ENCODE measurements at places on chromosomes 2 and 18.
A peak's percentile ranks its signal among the peaks of the same experiment; 100 is the strongest.

DNA sequence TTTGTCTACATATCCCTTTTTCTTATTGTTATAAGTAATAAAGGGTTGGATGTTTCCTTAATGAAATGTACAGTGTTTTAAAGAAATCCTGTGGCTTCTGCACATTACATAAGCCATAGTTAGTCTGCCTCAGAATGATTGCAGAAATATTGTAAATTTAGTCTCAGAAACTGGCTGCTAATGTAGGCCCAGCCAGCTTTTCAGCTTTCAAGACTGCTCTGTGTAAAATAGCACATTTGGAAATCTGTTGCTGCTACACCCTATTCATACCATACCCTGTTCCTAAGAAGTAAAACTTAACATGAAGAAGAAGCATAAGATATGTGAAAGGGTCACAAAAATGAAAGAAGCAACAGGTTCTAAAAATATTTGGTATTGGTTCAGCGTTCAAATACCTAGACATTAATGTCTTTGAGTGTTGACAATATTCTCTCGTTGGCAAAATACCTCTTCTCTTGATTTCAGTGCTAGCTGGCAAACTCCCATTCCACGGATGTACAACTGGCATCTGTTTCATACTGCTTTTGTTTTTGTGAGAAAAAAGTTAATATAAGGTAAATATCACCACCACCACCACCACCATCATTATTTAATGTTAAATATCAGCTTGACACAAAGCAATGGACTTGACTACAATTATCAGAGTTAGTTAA is 19.2 kb upstream of the NCKAP1 start:
- H3K27ac ChIP-seq, result no peak overlapping the region
- no peaks in the 10 kb centered on the region for H3K27me3 ChIP-seq
- no peak overlapping the region for H3K4me3 ChIP-seq
- no peaks in the 10 kb centered on the region for H3K4me1 ChIP-seq
- no peaks in the 10 kb centered on the region for H3K36me3 ChIP-seq

DNA sequence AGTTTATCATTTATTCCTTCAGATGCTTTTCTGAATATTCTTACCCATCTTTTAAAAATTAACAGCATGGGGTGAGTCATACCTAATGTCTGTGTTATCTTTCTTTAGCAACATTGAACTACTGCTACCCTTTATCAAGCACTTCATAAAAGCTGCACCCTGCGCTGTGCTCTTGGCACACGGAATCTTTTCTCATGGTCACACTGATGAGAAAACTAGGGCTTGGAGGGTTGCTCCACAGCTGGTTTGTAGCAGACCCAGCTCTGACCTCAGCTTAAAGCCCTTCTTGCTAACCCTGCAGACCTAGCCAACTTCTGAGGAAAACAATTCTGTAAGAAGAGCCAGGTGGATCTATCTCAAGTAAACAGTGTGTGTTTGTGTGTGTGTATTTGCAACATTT is 106.3 kb downstream of the RNF144A start:
- DNase-seq, result no peak
- H3K4me3 ChIP-seq, result no peak overlapping the region
- no peaks in the 10 kb centered on the region for H3K36me3 ChIP-seq
- H3K4me1 ChIP-seq, result peaks cover 44% of the 10 kb centered on the region
- H3K27me3 ChIP-seq, result no peaks in the 10 kb centered on the region

DNA sequence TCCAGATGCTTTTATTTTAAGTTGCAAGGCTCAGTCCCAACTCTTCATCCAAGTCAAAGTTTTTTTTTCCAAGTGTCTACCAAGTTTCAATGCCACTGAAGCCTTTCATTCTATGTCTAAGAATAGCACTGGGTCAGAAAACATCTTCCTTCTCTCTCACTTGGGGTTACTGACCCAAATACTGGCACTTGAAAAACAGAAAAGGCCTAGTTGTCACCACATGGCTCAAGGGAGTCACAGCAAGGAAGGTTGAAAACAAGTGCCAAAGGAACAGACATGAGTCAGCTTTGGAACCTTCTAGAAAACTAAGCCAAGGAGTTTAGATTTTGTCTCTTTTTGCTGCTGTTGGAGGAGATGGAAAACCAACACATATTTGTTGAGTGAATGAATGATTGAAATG is 146.5 kb downstream of the COPS8 start:
- H3K36me3 ChIP-seq, result no peaks in the 10 kb centered on the region
- peaks cover 27% of the 10 kb centered on the region for H3K4me1 ChIP-seq

DNA sequence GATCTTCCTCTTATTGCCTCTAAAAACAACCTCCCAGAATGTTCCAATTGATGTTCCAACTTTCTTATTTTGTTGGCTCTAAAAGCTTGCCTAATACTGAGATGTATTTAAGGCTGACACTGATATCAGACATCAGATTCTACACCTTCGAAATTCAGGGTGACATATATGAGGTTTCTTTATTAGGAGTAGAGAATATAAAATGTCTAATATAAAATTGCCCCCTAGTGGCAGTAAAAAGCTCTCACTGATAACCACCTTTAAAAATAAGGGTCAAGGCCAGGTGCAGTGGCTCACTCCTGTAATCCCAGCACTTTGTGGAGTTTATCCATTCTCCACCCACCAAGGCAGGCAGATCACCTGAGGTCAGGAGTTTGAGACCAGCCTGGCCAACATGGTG is 789.7 kb upstream of the SLC39A10 start:
- DNase-seq, result no peak
- no peaks in the 10 kb centered on the region for H3K4me1 ChIP-seq
- no peaks in the 10 kb centered on the region for H3K27me3 ChIP-seq
- no peak overlapping the region for H3K27ac ChIP-seq

DNA sequence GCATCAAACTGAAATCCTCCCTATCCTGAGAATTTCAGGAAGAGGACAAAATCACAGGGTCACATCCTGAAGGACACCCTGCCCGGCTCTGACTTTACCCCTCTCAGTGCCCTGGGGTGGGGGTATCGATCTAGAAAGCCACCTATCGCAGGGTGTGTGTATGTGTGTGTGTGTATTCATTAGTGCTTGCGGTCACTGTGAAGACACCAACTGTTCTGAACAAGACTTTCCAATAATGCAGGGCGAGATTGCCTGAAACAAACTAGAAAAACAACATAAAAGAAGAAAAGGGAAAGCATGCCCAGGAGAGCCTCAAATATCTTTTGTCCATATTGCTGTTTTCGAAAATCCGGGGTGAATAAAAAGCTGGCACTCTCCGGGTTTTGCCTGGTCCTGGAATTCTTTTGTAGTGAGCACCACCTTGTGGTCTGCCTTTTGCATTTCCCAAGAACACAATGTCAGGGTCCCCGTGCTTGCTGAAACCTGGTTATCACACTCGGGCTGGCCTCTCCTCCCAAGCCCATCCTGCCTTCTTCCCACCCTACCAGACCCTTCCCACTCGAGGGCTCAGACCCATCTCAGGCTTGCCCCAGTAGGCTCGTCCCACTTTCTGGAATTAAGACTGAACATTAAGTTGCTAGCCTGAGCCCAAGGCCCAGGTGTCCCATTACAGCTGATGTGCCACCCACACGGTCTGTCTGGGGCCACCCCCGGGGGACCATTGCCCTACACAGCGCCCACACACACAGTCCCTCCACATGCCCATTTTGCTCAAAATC is 25.0 kb upstream of the COPS8 start:
- no peak overlapping the region for H3K27ac ChIP-seq
- H3K4me3 ChIP-seq, result no peak overlapping the region
- H3K36me3 ChIP-seq, result no peaks in the 10 kb centered on the region
- DNase-seq, result peak; percentile 87
- H3K27me3 ChIP-seq, result no peaks in the 10 kb centered on the region

DNA sequence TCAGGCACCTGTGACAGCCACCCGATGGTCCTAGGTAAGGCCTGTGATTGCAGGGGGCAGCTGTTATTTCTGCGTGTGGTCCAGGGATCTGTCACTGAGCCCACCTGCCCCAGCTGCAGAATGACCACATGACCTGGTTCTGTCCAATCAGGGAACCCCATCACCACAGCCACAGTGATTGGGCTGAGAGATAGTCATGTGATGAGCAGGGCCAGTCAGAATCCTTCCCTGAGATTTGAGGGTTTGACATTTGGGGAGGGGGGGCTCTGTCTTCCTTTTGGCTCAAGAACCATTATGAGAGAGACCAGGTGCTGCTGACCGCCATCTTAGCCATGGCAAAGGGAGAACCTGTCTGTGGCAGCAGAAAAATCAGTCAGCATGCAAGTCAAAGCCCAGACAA is 147.2 kb downstream of the SMAD7 start:
- no peak for DNase-seq
- no peaks in the 10 kb centered on the region for H3K27me3 ChIP-seq
- peaks cover 11% of the 10 kb centered on the region for H3K4me1 ChIP-seq
- no peaks in the 10 kb centered on the region for H3K36me3 ChIP-seq
- no peak overlapping the region for H3K27ac ChIP-seq
- H3K4me3 ChIP-seq, result no peak overlapping the region

GRCh38 chr2:128288781-128289180 is 29.9 kb downstream of the HS6ST1 start:
- H3K4me3 ChIP-seq, result no peak overlapping the region
- H3K27me3 ChIP-seq, result no peaks in the 10 kb centered on the region
- H3K4me1 ChIP-seq, result peaks cover 69% of the 10 kb centered on the region
- H3K27ac ChIP-seq, result no peak overlapping the region
- no peak for DNase-seq

DNA sequence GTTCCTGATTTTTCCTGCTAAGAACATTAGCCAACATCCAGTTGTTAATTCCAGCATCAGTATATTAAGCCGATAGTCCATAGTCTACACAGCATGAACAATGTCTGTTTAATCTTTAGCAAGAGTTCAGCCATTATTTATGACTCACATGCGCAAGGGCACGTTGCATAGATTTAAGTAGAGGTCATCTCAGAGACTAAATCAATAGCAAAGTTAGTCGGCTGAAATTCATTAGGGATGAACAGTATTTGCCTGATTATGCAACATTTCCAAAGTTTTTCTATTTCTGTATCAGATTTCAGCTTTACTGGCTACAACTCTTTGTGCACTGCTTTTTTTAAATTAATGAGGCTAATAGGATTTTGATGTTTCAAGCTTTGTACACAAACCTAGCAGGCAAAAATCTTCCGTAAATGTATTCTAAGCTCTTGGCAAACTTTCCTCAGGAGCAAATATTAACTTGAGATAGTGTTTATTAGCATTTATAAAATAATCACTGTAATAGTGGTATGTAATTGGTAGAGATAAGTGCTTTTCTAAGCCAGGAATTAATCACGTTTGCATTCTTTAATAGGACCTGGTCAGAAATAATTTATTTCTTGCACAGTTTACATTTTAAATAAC is 578.7 kb upstream of the ID2 start:
- peaks cover 6% of the 10 kb centered on the region for H3K4me1 ChIP-seq
- no peaks in the 10 kb centered on the region for H3K27me3 ChIP-seq
- no peak overlapping the region for H3K27ac ChIP-seq
- no peak overlapping the region for H3K4me3 ChIP-seq

DNA sequence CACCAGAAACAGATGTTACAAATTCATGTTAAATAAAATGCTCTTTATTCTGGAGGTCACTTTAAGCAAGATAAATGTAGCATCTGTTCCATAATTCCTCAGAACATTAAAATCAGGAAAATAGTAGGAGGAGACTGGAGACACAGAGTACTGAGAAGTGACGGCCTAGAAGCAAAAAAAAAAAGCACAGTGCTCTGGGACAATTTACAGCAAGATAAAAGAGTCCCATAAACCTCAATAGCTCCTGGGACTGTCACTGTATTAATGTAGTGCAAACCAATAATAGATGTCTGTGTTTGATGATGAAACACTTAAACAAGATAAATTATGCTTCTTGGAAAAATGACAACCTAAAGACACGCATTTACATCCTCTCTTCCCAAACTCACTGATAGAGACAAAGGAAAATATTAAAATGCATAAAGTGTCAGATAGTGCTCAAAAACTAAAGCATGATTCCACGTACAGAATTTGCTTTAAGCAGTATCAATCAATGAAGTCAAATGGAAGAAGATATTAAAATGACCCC is 338.8 kb upstream of the REG3G start:
- no peaks in the 10 kb centered on the region for H3K27me3 ChIP-seq
- no peak for DNase-seq
- no peaks in the 10 kb centered on the region for H3K36me3 ChIP-seq
- no peak overlapping the region for H3K4me3 ChIP-seq
- H3K27ac ChIP-seq, result no peak overlapping the region
- H3K4me1 ChIP-seq, result no peaks in the 10 kb centered on the region

- DNase-seq, result no peak
- no peak overlapping the region for H3K27ac ChIP-seq
- H3K27me3 ChIP-seq, result no peaks in the 10 kb centered on the region
- H3K4me3 ChIP-seq, result no peak overlapping the region
Measured at GRCh38 chr18:21484851-21485636, 115.5 kb downstream of the ESCO1 start.

- H3K27ac ChIP-seq, result no peak overlapping the region
- no peaks in the 10 kb centered on the region for H3K27me3 ChIP-seq
- no peaks in the 10 kb centered on the region for H3K36me3 ChIP-seq
Measured at GRCh38 chr2:222708274-222708710, 36.8 kb downstream of the MOGAT1 start.

DNA sequence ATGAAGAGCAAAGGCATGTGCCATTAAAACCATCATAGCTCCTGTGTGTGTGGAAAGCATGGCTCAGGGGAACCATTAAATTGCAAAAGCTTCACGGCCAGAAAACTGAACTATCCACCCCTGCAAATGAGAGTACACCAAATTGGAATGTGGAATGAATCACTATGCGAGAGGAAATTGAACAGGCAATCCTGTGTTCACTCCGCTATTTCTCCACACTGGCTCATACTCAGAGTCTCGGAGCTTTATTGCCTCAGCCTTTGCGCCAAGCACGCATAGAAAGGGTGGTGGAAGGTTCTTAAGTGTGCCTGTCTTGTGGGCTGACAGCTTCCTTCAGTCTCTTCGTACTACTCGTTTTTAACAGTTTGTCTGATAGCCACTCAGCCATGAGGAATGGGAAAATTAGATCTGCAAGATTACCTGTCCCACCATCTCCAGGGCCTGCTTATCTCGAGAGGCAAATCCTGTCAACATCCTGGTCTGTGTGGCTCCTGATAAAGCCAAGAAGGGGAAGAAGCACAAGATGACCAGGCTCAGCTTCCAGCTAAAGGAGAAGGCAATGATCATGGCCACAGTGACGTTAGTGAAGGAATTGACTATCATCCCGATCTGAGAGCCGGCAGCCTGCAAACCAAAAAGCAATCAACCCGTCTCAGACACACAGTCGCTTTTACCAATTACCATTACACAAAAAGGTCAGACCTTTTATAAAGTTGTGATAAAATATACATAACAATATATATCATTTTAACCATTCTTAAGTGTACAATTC is 34.9 kb downstream of the G6PC2 start:
- H3K4me3 ChIP-seq, result no peak overlapping the region
- H3K36me3 ChIP-seq, result no peaks in the 10 kb centered on the region
- H3K4me1 ChIP-seq, result no peaks in the 10 kb centered on the region
- no peak overlapping the region for H3K27ac ChIP-seq
- no peaks in the 10 kb centered on the region for H3K27me3 ChIP-seq
- no peak for DNase-seq
